Ovary (tissue), 10 donors: ENCODE measurements at places on chromosomes 5 and 9. TPM values are rescaled to one million over a fixed set of nuclear protein-coding genes. Genes with fewer than 3 reads are reported as not detected.

Gene ARL10
- total RNA-seq: 4.0 TPM

Gene WNK2
- 17.1 TPM for total RNA-seq

Gene ADGRD2
- not detected for total RNA-seq

Gene OR1Q1
- total RNA-seq: not detected

Gene COL23A1
- 0.48 TPM for total RNA-seq

Gene GFI1B
- not detected for total RNA-seq

Gene SPINK13
- 2.2 TPM for total RNA-seq

Gene SUSD1
- total RNA-seq: 3.7 TPM

Gene MINAR2
- not detected for total RNA-seq

Gene SHISAL2B
- total RNA-seq: not detected

Gene SLC34A1
- not detected for total RNA-seq

Gene CDC25C
- 0.13 TPM for total RNA-seq

Gene WDR70
- 34.4 TPM for total RNA-seq

Gene WDR31
- 3.4 TPM for total RNA-seq

Gene CTNNAL1
- total RNA-seq: 195 TPM

Gene SH3PXD2B
- 17.9 TPM for total RNA-seq

Gene SPINK1
- total RNA-seq: not detected

Gene MLANA
- not detected for total RNA-seq
